ENCODE measurements at places on chromosomes 7 and 10.

DNA sequence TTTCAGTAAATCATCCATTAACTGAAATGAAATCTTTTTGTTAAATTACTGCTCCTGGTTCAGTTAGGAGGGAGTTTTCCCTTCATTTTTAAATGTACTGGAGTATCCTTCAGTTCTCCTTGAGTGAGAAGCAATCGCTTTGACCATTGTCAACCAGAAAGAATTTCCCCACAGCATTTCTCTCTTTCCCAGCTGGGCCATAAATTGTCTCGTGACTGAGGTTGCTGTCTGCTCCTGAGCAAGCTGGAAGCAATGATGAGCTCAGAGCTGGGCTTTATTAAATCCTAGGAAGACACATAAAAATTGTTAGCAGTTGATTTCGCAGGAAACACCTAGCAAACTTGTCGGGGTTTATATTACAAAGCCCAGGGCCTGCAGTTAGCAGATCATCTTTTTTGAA lies 102.0 kb upstream of the INSYN2A start:
- no peak for DNase-seq

DNA sequence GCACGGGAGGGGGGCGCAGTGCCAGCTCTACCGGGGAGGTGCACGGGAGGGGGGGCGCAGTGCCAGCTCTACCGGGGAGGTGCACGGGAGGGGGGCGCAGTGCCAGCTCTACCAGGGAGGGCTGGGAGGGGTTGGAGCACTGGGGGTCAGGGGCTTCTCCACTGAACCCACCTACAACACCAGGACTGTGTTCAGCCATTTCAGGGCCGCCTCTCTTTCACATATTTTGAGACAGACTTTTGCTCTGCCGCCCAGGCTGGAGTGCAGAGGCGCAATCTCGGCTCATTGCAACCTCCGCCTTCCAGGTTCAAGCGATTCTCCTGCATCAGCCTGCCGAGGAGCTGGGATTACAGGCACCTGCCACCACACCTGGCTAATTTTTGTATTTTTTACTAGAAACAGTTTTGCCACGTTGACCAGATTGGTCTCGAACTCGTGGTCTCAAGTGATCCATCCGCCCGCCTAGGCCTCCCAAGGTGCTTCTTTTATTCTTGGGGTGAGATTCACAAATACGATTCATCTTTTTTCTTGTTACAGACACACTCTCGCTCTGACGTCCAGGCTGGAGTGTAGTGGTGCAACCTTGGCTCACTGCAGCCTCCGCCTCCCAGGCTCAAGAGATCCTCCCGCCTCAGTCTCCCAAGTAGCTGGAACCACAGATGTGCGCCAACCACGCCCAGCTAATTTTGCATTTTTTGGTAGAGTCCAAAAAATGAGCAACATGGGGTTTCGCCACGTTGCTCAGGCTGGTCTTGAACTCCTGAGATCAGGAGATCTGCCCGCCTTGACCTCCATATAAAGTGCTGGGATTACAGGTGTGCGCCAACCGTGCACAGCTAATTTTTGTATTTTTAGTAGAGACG lies 37.0 kb downstream of the ADAP1 start:
- no peak for DNase-seq

- no peak for DNase-seq
Observed at GRCh38 chr7:158255156-158255555, 332.5 kb downstream of the PTPRN2 start.

DNA sequence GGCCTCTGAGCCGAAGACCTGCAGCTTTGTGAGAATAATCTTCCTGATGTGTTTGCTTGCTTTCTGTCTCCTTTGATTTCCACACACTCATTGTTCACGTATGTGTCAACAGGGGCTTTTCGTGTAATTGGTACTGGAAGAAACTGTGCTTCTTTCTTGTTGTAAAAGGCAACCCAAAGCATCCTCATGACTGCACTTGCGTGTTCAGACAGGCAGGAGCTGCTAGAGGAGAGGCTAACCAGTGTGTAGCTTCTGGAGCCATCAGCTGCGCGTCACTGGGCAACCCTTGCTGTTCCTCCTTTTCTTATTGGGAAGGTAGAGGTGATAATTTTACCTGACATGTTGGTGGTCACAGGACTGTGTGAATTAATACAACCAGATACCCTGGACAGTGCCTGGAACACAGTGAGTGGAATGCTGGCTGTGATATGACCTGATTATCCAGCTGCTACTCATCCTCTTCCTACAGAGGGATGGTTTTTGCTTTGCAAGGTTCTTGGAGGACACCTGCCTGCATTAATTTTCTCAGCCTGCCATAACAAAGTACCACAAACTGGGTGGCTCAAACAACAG lies 213.0 kb downstream of the ABCA13 start:
- no peak for DNase-seq

DNA sequence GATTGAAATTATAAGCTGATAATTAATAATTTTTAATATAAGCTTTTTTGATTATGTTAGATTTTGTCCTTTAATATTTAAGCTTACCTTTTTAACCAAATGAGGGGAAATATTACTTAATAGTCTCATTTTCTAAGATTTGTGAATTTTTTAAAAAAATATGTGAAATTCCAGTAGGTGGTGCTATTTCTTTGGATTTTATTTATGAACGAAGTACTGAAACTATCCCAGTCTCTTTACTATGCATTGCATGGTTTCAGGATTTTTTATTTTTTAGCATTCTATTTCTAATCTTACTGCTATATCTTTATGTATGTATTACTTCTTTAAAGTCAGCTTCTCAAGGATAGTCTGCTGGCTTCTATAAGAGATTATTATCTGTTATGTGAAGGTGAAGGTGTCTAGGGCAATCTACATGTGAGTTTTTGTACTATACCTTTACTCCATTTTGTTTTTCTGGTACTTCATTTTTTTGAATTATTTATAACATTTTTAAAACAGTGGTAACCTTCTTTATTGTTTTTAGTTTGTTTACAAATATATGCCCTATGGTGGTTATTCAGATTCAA lies 78.3 kb downstream of the ATRNL1 start:
- no peak for DNase-seq

- no peak for DNase-seq
Observed at GRCh38 chr10:95332666-95333249, 42.0 kb upstream of the PDLIM1 start.

- DNase-seq: no peak
Observed at GRCh38 chr10:64288404-64288803, 767.2 kb downstream of the REEP3 start.

DNA sequence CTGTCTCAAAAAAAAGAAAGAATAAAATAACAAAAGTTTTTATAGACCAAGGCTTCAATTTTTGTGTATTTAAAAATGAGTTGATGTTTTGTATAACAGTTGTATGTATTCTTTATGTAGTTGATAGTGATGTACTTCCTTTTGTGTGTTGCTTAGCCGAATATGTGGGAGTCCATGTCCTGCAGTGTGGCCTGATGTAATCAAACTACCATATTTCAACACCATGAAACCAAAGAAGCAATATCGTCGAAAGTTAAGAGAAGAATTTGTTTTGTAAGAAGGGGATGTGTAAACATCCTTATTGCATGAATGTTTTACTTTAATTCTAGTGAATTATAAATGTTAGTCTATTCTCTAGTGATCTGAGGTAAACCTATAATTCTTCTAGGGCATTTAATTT lies 56.6 kb downstream of the MPLKIP start:
- DNase-seq: no peak

DNA sequence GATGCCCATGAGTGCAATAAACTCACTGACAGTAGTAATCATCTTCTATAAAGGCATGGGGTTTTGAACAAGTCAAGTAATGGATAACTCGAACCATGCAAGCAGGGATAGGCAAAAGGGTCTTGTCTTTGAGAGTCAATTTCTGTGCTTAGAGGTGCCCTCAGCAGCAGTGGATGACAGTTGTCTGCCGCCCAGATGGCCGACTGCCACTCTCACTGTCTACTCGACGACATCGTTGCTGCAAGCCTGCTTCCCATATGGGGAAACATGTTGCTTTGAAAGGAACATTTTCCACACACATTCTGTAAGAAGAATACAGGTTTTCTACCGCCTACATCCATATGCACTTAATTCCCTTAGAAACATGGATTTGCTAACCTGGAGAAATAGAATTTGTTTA lies 236.3 kb upstream of the DKK1 start:
- DNase-seq: no peak

- no peak for DNase-seq
Observed at GRCh38 chr7:42020061-42020460, 216.9 kb downstream of the GLI3 start.

GRCh38 chr10:107687701-107688100 lies 523.2 kb upstream of the SORCS1 start:
- DNase-seq: no peak

GRCh38 chr10:31590023-31590800 lies 271.2 kb downstream of the ZEB1 start:
- no peak for DNase-seq

- DNase-seq: no peak
Observed at GRCh38 chr7:155377071-155377837, 79.6 kb downstream of the INSIG1 start.

All from stimulated activated CD4-positive, alpha-beta T cell treated with anti-CD3 and anti-CD28 coated beads, Interleukin-15, amount 100 ng/mL, for 1 hour (primary cell).